ENCODE measurements at places on chromosomes 7 and 10.

DNA sequence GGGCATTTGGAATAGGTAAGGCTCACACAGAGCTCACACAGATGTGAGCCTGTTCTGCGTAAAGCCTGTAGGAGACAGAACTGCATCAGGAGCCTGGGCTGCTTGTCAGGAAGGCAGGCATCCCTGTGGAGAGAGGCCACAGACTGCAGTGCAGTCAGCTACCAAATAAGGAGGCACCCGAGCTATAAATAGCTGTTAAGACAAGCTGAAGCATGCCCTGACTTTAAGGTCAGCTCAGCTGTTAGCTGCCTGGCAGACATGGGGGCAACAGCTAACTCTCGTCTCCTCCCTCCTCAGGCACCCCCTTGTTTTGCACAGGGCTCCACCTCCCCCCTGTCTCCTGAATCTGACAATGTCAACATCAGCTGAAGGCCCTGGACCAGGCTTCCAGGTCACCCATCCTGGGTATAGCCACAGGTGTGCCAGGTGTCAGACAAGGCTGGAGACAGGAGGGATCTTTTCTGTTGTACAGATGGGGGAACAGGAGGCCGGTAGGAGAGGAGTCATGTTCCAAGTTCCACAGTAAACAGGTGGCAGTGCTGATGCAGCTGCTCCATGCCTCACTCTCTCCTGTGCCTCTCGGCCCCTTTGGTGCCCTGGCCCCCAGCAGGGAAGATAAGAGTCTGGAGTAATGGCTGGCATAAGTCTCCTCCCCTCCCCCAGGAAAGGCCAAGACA is 27.6 kb upstream of the MKRN1 start:
- DNase-seq, result no peak

- no peak for DNase-seq
Observed at GRCh38 chr7:155222573-155222972, 75.1 kb upstream of the INSIG1 start.

DNA sequence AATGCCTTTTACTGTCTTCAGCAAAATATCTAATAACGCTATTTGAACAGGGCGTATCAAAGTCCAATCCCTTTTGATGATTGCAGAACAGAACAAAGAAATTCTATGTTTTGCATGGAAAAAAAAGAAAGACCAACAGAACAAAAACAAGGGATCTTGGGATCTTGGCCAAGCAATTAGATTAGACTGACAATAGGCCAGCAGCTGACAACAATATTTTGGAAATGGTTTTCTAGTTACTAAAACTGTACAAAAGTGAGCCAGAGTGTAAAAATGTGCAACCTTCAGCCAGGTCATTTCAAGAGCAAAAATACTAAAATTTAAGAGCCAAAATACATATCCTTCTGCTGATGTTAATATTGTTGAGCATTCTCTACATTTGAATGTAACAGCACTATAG is 716.5 kb upstream of the KCND2 start:
- DNase-seq, result no peak

DNA sequence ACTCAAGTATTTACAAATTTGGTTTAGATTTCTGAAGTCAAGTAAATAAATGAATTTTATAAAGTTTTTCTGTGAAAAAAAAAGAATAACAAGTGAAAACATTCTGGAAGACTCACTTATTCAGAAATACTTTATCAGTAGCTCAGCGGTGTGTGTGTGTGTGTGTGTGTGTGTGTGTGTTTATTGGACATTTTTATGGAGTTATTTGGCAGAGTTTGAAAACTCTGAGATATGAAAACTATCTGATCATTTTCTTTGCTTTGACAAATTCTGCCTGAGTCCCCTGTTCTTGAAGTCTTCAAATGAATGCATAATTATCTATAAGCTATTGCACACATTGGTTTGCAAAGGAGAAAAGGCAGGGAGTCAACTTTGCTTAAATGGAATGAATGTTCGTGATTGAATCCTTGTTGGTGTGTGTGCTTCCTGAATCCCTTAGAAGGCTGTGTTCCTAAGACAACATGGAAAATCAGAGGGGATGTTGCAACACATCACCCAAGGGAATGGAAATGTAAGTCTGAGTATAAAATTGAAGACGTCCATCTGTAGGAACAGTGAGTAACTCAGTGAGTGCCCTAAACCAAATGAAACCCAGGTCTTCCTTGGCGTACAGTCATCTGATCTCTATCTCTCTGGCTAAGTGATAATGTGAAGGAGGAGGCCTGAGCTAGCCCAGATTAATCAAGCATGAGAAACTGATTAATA is 160.9 kb downstream of the REEP3 start:
- peak; percentile 92 for DNase-seq

DNA sequence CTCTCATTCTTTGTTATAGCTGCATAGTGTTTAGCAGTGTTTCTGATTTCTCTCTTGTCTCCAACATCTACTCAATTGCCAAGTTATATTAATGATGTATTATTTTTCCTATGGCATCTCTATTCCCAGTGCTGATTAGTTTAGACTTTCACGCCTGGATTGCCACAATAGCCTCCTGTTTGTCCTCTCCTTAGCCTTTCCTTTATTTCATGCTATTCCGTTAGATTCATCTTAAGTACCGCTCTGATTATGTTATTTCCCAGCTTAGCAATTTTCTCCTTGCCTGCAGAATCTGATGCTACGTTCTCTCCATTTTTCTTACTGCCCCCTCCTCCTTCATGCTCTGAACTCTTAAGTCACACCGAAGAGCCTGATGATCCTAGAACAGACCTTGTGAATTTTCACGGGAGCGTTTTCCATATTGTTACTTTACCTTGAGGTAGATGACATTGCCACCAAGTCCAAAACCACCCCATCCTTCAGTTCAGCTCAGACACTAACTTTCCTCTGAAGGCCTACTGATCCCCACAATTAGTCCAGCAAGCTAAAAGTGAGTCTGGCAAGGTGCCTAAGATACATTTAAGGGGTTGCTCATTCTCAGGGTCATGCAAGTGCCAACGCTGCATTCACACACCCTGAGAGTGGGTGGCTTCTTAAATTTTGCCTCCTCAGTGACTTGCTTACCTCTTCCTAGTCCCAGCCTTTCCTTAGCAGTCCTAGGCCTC is 6.6 kb upstream of the NRF1 start:
- DNase-seq, result no peak

- no peak for DNase-seq
Observed at GRCh38 chr10:54057357-54057756, 743.7 kb downstream of the PCDH15 start.

DNA sequence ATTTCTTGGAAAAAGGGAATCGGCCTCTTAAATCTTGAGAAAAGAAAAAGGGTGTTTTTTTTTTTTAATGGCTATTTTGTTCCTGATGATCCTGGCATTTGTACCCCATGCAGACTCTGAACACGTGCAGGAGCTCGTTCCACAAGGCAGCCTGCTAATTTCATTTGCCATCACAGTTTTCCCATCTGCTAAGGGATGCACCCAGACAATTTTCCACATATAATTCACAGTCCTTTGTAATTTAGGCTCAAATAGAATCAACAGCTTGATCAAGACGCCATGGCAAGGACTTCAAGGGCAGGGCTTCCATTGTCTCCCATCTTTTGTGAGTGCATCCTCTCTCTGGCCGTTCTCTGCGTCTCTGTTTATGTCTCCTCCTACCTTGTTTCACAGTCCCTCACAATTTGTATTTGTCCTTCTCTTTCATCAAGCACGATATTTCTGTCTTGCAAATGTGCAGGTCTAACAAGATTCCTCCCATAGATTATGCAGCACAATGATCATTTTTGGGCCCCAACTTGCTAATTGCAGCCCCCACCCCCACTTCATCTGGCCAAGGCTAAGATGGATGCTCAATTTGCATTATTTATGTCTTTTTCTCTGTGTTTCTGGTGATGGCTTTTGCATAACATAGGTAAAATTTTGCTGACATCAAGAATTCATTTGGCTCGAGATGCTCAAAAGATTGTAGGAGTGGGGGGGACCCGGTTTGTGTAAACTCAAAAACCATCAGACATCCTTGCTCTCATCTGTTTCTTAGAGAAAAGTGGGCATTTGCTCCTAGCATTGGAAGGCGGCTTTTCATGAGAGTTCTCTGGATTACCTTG is 356.0 kb upstream of the NPVF start:
- no peak for DNase-seq

GRCh38 chr7:10643545-10643944 is 330.1 kb upstream of the PHF14 start:
- DNase-seq, result no peak

GRCh38 chr10:21529032-21529910 is 3.8 kb upstream of the SKIDA1 start:
- DNase-seq, result no peak

DNA sequence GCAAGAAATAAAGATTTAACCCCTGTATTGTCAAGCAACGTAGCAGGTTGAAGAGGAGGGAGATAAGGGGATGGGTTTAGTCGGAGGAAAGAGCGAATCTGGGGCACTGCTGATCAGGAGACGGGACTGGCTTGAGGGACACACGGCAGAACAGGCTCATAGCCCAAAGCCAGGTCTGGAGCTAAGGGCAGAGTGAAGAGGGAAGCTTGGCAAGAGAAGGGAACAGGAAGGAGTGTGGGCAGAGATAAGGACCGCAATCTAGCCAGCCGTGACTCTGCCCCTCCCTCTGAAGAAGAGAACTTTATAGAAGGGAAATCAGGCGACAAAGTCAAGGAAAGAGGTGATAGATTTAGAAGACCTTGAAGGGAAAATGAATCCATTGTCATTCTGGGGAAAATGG is 67.6 kb downstream of the CAV1 start:
- no peak for DNase-seq

DNA sequence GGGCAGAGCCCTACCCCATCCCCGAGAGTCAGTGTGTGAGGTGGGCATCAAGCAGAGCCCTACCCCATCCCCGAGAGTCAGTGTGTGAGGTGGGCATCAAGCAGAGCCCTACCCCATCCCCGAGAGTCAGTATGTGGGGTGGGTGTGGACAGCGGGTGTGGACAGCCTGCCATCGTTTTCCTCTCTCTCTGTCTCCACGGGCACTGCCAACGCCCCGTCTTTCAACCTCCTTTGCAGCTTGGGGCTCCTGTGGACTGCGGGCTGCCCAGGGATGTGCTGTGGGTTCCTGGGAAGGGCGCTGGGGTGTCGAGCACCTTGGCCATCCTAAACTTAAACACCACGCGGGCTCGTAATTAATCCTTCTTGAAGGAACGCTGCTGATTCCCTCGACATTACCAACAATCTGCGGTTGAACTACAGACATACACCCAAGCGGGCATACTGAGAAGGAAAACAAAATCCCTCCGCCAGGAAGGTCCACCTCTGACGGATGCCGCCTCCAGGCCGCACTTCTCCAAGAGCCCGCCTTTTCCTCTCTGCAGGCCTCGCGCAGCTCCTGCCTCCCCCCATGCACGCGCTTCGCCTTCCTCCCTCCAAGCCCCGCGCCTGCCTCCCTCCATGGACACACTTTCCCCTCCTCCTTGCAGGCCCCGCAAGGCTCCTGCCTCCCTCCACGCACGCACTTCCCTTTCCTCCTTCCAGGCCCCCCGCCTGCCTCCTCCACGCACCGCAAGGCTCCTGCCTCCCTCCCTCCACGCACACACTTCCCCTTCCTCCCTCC is 65.1 kb downstream of the ADARB2 start:
- no peak for DNase-seq

DNA sequence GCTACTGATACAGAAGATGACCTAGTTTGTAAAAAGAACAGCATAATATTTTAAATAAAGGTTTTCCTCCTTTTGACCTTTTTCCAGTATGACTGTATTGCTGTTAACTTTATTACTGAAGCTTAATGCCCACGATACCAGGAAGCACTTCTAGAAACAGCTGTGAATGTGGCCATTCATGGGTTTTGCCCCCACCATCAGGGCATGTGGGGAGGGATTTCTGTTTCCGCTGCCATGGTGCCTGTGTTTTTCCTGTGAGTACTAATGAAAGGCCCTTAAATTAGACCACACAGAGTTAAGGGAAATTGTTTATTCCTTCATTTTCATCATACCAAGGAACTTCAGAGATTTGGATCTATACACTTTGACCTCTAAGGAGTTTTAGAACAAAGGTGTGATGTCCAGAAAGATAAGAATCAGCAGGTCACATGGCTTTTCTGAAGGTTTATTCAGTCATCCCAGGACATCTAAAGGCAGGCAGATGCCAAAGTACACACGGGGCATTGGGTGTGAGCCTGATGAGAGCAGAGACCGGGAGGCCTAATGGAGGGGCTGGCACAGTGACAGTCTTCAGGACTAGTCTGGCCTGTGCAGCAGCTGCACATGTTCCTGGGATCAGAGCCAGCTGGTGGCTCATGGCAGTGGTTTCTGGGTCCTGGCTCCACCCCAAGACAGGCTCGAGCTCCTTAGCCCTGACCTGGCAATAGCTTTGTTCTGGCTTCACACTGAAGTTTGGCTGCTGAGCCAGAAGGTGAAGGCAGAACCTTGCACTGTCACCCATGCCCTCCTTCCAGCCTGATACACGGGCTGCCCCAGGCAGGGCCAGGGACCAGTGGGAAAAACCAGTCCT is 190.9 kb downstream of the REEP3 start:
- peak; percentile 81 for DNase-seq

GRCh38 chr7:110898516-110898915 is 192.4 kb upstream of the LRRN3 start:
- DNase-seq, result no peak

DNA sequence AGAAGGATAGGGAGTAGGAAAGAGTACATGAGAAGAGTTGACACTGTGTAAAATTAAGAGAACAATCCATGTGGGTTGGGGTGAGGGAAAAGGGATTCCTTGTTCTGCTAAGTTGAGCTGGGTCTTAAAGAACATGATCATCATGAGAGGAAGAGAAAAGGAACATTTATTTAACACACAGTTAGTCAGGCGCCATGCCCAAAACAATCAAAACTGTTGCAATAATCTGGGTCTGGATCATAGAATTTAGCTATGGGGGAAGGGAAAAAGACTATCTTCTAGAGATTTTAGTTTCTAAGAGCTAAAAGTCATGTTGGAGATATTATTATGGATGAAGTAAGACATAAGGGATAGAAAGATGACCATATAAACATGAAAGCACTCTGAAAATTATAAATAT is 178.9 kb downstream of the SEM1 start:
- DNase-seq, result no peak

DNA sequence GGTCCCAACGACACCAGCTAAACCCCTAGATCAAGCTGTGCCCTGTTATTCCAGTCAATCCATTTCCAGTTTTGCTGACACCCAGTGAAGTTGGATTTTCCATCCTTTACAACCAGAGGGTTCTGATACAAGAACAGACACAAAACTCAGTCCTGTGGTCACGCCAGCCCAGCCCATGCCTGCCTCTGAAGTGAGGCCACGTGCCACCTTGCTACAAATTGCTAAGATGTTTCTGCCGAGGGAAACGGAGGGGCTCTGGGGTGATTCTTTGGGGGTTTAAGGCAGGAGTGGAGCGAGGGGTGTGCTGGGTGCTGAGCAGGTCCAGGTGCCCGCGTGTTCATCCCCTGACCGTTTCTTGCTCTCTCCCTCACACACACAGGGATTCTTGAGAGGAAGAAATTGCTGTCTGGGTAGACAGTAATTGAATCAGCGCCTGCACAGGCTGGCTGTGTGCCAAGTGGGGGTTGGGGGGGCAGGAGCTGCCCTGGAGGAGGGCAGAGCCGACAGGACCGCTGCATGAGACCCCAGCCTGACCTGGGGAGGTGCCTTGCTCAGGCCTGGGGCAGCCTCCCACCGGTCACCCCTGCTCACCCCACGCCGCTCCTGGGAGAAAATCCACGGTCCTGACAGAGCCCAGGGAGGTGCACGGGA is 38.1 kb downstream of the ADAP1 start:
- DNase-seq, result no peak
